ENCODE measurements at places on chromosomes 16 and 17.

DNA sequence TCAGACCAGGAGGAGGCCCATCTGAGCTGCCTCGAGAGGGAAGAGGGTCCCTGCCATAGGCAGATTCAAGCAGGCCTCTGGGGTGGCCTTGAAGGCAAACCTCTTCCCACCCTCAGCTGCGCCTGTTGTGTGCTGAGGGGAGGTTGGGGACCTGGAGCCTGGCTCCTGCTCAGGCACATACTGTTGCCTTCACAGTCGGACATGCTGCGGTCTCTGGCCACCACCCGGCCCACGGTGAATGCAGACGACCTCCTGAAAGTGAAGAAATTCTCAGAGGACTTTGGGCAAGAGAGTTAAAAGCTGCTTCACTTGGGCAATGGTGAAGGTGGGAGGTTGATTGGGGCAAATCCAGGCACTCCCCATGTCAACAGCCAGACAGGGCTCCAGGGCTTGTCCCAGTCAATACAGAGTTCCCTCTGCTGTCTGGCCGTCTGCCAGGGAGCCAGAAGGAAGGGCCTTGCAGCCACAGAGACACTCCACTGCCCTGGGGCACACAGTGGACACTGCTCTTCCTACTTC lies 6.3 kb downstream of the PDF start:
- peak; percentile 39 for DNase-seq

- DNase-seq: peak; percentile 60
Measured at GRCh38 chr16:75116081-75116910, at the start of gene LDHD. Gene LDHD (minus strand): TSS chr16:75116780. CDS start chr16:75116720, 60 bp downstream.

DNA sequence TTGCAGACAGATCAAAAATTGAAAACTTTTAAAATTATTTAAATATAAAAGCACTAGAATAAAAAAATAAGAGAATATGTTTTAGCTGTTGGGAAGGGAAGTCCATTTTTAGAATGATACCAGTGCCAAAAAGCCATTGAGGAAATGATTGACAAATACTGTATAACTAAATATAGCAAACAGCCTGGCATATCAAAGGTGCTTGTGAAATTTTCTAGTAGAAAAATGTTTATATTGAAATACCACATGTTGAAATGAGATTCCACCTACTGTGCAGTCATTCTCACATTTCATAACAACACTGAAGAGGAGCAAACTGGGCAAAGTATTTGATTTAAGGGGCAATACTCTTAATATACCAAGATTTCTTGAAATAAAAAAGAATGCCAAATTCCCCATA lies 183.5 kb downstream of the PHKB start:
- no peak for DNase-seq

DNA sequence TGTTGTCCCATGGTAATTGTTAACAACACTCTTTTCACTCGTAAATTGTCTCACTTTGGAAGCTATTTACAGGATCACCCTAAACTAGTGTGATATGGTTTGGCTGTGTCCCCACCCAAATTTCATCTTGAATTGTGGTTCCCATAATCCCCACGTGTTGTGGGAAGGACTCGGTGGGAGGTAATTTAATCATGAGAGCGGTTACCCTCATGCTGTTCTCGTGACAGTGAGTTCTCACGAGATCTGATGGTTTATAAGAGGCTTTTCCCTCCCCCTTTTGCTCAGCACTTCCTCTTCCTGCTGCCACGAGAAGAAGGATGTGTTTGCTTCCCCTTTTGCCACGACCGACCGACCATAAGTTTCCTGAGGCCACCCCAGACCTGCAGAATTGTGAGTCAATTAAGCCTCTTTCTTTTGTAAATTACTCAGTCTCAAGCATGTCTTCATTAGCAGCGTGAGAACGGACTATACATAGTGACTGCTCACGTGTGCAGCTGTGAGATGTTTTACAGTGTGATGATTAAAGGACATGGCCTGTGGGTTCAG lies 34.4 kb downstream of the DNAH3 start:
- no peak for DNase-seq

DNA sequence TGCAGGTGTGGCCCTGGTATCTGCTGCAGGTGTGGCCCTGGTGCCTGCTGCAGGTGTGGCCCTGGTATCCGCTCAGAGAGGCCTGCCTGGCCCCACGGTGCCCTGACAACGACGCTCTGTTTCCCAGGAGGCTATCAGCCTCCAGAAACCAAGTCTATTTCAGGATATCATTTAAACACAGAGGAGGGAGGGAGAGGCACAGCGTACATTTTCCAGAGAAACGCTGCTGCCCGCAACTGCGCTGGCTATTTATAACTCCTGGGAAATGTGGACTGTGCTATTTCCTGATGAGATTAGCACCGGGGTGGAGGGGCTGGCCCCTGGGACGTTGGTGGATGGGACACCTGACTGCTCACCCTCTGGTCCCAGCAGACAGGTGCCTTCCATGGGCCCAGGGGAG lies 22.5 kb downstream of the TIMM22 start:
- no peak for DNase-seq

DNA sequence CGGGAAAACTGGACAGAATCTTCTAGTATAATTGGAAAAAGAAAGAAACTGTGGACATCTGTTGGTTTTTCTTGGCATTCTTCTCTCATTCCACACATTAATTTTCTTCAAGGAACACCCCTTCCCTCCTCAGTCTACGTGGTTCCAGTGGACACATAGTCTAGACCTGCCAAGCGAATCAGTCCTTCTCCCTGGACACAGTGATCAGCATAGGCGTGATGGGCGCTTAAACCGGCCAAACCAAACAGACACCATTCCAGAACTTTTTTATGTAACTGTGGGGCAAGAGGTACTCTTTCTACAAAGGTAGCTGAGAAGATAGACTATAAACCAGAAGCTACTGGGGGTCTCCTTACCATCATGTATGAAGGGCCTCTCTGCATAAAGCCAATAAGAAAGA lies 121.8 kb upstream of the COX10 start:
- DNase-seq: no peak
